ENCODE measurements at places on chromosomes 2 and 18.

GRCh38 chr18:62069556-62069955 is 117.3 kb downstream of the PIGN start:
- peak; percentile 27 for DNase-seq

DNA sequence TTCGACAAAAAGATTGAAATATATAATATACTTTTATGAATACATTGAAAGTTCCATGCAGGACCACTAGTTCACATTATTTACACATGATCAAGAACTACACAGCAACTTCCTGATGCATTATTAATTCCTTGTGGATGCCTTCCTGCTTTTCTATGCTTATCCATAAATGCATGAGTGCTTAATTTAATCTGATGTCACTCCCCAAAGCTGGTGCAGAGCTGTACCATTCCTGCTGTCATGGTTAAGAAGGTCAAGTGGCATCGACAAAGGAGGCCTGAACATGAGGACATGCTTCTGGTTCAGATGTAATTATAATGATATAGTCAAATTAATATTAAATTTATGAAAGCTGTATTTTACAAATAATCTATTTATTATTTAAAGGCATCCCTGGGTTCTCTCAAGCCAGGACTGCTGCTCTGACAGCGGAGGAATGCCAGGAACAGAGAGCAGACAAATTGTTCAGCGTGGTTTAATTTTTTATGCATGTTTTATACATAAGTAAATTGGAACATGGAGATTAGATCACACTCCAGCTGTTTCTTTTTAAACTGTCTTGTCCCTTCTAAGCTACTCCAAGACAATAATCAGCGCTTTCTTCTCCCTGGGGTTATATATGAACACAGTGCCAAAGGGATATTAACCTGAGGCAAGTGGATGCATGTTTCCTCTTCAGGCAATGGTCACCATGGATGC is 307.3 kb upstream of the CNTNAP5 start:
- no peak for DNase-seq

DNA sequence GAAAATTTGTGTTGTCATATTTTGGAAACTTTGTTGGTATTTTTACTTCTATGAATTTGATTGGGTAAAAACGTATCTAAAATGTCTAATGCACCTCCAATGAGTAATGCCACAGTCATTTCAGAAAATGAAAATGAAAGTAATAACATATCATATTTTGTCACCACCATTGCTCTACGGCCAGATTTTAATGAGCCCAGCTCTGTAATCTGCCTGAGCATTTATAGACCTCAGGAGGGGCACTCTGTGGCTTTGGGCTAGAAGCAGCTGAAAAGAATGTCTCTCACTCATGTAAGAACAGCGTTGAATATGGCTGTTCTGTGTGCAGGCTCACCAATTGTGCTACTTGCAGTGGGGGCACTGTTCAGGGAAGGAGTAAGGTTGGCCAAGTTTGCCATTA is 32.7 kb upstream of the ABCA12 start:
- DNase-seq = peak; percentile 49

DNA sequence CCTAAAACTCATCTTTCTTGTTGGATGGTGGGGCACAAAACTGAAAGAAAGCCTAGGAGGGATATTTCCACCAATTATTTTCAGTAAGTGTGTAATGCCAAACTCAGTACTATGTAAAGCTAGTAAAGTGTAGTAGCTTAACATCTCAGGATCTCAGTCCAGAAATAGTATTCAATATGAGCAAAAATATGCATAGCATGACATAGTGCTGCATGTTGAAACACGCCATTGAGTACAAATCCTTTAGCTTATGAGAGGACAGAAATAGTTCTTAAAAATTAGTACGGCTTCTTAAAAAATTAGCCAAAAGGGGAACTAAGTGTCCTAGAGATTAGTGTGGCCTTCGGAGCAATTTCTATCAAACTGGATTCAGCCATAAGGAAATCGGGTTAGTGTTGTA is 21.7 kb upstream of the ATL2 start:
- no peak for DNase-seq

GRCh38 chr18:57430079-57431001 is 4.8 kb upstream of the ONECUT2 start:
- no peak for DNase-seq

DNA sequence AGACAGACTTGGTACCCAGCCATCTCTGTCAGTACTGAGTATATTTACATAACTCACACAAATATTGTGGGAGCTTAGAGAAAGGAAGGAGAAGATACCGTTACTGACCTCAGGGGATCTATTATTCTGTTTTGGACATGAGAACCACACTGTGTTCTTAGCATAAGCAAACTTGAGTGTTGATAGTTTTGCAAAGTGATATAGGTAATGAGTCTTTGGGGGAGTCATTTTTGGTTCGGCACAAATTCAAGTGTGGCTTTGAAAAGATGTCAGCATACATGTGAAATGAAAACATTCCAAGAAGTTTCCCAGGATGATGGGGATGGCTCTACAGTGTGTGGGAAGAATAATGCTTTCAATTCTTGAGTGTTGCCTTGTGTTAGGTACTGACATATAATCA is 24.1 kb downstream of the SMARCAL1 start:
- DNase-seq = no peak

DNA sequence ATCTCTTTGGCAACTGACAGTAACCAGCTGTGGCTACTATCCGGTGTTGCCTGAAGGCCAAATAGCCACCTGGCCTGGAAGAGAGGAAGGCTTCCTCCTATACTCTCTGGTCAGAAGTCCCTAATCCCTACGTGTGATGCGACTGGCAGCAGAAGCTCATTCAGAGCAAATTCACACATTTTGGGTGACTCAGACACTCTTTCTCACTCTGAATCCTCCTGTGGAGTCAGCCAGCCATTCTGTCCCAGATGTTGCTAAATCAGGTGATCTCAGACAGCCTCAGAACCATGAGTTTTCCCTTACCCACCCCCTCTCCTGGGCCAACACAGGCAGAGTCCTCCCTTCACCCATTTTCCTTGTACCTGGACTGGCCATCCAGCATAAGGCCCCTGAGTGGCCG is 34.7 kb downstream of the CFAP53 start:
- DNase-seq = no peak

GRCh38 chr18:25334588-25334987 is 17.4 kb downstream of the ZNF521 start:
- DNase-seq = no peak

GRCh38 chr18:688323-688722 is 24.1 kb downstream of the ENOSF1 start:
- no peak for DNase-seq

- DNase-seq = peak; percentile 45
These were observed 3.0 kb downstream of the CD8A start for GRCh38 chr2:86787736-86788135.

- DNase-seq = no peak
These were observed 342.3 kb upstream of the TMEFF2 start for GRCh38 chr2:192536922-192537624.

- no peak for DNase-seq
These were observed 61.4 kb downstream of the NDUFA10 start for GRCh38 chr2:239963646-239964205.

DNA sequence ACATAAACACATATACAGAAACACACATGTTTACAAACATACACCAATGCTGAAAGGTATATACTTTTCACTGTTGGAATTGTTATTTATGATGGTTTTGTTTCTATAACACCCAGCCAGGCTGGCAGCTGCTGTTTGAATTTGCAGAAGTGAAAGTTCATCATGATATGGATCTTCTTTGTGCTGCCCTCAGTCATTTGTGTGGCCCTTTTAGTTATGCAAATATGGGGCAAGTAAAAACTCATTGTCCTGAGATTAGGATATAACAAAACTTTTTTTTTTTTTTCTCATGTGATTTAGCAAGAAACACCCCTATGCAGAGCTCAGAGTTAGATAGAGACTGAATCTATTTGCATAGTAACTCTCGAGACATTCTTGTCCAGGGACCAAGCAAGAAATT is 714.1 kb downstream of the KCNJ3 start:
- no peak for DNase-seq

DNA sequence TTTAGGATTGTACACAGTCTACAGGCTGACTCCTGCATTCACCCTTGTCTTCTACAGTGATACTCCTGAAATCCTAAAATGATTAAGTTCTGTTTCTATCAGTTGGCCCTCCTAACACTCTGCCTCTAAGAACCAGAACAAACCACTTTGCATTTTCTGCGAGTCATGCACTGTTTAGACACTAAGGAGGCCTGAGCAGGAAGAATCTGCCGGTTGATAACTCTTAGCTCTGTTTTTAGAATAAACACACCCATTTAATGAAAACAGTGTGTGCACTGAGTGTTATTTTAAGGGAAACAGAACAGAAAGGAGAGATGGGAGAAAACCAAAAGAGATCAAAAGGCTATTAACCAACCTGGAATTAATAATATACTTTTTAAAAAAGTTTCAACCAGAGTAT is 22.9 kb upstream of the SSB start:
- no peak for DNase-seq

- peak; percentile 24 for DNase-seq
These were observed 558 bp downstream of the THAP4 start for GRCh38 chr2:241636182-241637017.

GRCh38 chr2:29817801-29818680 is 103.3 kb downstream of the ALK start:
- no peak for DNase-seq

DNA sequence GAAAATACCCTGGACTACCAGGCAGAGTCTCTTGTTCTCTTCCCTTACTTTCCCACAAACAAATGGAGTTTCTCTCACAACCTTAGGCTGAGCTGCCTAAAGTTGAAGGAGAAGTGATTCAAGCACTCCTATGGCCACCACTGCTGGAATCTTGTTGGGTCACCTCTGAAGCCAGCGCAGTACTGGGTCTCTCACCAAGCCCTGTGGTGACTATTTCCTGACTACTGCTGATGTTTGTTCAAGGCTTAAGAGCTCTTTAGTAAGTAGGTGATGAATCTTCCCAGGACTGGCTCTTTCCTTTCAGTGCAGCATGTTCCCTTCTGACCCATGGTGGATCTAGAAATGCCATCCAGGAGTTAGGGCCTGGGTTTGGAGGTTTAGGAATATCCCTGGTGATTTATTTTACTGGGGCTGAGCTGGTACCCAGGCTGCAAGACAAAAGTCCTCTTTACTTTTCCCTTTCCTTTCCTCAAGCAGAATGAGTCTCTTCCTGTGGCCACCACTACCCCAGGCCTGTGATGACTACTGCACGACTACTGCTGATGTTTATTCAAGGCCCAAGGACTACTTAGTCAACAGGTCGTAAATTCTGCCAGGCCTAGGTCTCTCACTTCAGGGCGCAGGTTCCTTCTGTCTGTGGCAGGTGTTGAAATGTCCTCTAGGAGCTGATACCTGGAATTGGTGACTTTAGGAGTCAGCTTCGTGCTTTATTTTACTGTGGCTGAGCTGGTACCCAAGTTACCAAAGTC is 121.8 kb downstream of the SLC4A10 start:
- no peak for DNase-seq

DNA sequence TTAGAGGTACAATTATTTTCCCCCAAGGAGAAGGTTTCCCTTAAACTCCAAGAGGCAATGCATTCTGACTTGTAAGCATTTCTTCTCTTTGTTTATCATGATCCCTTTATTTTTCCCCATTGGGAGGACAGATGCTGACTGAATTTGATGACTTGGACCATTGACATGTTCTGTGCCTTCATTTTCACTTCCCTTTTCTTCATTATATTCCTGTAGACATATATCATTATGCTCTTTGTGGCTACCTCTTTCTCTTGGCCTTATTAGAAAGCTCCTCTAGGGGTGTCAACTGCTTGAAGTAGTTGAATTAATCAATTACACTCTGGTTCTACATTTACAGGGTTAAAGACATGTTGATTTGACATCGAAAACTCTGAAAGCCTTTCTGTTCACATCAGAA is 330.0 kb upstream of the DCC start:
- no peak for DNase-seq

- no peak for DNase-seq
These were observed 52.3 kb downstream of the DDX1 start for GRCh38 chr2:15643791-15644585.

DNA sequence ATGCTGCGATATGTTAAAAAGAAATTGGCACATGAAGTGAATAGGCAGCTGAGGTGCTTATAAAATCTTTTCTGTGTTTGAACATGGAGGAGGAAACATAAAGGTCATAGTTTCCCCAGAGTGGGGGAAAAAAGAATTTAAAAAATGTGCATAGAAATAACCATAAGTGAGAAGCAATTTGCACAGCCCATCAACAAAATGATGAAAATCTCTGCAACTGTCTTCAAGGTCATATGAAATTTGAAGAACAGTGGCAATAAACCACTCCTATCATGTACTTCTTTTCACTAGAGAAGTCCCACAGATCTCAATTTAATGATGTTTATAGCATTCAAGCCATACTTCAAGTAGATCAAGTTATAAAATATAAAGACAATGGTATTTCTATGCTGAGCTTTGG is 46.7 kb upstream of the ZNF804A start:
- DNase-seq = no peak
